CD14-positive monocyte (primary cell): ENCODE measurements at places on chromosomes 12 and 14.

- no peak for DNase-seq
Measured at GRCh38 chr14:55180434-55180833, 11.0 kb downstream of the DLGAP5 start.

GRCh38 chr14:95362138-95362494 is 42.4 kb upstream of the CLMN start:
- DNase-seq, result no peak

- DNase-seq, result no peak
Measured at GRCh38 chr12:24905431-24905830, 43.5 kb downstream of the BCAT1 start.

DNA sequence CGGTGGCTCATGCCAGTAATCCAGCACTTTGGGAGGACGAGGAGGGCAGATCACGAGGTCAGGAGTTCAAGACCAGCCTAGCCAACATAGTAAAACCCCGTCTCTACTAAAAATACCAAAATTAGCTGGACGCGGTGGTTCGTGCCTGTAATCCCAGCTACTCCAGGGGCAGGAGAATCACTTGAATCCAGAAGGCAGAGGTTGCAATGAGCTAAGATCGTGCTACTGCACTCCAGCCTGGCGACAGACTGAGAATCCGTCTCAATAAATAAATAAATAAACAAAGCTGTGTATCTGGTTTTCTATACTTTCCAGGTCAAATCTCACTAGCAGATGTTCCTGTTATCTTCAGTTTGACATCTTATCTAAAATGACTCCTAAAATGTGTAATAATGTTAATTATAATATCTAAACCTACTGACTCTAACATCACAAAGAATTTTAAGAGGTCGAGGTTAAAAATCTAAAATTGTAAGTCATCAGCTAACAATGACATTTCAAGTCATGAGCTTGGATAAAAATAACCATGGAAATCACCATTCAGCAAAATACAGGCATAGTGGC is 2.4 kb upstream of the SRP54 start:
- no peak for DNase-seq

- DNase-seq, result no peak
Measured at GRCh38 chr14:60222820-60223219, 26.2 kb upstream of the PPM1A start.

DNA sequence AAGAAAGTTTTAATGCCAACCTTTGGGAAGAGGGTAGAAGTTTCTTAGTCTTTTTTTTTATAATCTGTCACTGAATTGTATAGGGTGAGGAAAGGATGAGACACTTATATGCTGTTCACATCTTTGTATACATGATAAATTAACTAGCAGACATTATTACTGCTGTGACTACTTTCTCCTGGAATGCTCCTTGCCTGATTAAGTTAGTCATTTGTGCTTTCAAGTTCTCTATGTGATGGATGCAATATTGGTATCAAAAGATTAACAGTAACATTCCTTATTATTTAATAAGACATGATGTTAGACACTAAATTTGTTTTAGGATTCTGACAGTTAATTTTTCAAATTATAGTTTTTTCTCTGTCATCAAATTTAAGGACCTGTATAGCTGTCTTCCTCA is 223.4 kb upstream of the GARIN2 start:
- DNase-seq, result no peak

DNA sequence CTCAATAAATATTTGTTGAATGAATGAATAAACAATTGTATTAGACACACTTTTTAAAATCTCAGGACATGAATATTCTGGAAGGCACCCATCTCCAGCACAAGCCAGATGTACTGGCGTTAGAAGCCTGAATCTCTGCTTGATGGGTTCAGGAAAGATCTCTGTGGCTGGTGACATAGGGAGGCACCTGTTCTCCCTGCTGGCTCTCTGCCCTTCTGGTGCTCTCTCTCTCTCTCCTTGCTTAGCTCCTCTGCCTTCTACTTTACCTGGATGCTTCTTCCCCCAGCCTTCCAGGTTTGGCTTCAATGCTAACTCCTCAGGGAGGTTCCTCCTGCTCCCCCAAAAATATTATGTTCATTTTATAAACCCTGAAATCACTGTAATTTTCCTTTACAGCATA is 1.5 kb downstream of the CYP46A1 start:
- no peak for DNase-seq

DNA sequence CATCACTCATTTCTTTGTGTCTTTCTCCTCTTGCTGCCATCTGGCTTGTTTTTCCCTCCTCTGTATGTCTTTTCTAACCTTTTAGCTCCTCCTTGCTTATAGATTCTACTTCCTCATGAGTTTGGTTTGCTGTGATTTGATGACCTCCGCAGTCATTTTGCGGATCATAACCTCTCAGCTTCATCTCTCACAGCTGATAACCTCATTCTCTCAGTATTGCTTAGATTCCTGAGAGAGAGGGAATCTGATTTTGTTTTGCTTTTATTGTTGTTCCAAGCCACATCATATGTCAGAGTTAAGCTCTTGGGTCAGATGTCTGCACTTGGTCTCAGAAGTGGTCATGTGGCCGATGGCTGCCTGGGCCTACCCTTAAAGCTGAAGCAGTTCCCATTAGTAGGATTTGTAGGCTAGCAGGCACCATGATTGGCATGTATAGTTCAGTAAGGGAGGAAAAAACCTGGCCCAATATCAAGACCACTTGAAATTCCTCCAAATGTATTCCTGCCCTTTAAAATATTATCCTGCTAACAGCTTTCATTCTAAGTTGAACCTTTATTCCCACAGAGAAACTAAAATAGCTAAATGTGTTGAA is 13.5 kb downstream of the ZNF664 start:
- no peak for DNase-seq

- peak; percentile 21 for DNase-seq
Measured at GRCh38 chr12:3947781-3948180, 74.6 kb upstream of the PARP11 start.

DNA sequence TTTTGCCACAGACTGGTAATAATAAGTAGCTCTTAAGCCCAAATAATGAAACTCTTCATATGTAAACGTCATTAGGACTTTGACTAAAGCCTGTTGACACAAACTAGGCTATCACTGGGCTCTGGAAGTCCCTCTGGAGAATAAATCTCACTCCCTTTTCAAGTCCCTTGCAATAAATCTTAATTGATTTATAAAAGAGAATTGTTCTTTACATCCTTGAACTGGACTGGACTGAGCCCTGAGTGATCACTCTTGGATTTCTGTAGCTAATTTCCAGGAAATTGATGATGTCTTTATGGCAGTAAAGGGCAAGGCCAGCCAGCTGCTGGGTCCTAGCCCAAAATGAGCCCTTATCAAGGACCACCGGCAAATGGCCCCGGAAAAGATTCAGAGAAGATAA is 1162.7 kb downstream of the BCL11B start:
- no peak for DNase-seq

GRCh38 chr14:24817212-24818057 is 183.4 kb upstream of the GZMB start:
- no peak for DNase-seq

GRCh38 chr12:99455350-99456035 is 192.1 kb upstream of the GARIN6 start:
- DNase-seq, result no peak

DNA sequence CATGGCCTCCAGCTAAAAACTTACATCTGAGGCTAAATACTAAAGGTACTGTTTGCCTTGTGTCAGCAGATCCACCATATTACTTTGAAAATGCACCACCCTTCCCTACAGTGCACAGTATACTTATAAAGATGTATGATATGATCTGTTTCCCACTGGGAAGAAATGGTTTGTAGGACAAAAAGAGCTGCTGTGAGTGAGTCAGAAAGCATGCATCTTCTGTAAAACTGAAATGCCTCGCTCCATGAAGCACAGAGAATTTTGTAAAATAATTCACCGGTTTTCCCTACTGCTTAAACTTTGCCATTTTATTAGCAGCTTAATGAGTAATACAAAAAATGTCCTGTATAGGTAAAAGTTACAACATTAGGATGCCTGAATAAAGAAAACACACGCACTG is 68.8 kb downstream of the MDGA2 start:
- no peak for DNase-seq

- DNase-seq, result peak; percentile 41
Measured at GRCh38 chr12:122013136-122013535, 8.5 kb upstream of the BCL7A start.

GRCh38 chr14:95156161-95157047 is 925 bp downstream of the DICER1 start:
- DNase-seq, result peak; percentile 42

GRCh38 chr12:92304371-92305055 is 158.9 kb upstream of the BTG1 start:
- no peak for DNase-seq

- no peak for DNase-seq
Measured at GRCh38 chr12:54683398-54683797, 35.2 kb upstream of the DCD start.
